ENCODE measurements at places on chromosomes 4 and X.

GRCh38 chr4:100166297-100167039 lies 23.8 kb downstream of the DDIT4L start:
- H3K27me3 ChIP-seq = no peaks in the 10 kb centered on the region
- no peak overlapping the region for H3K4me3 ChIP-seq
- H3K4me1 ChIP-seq = peaks cover 5% of the 10 kb centered on the region

GRCh38 chr4:3462790-3463415 lies at the start of gene DOK7:
Gene DOK7 (plus strand): TSS chr4:3463306. CDS start chr4:3463376, 70 bp downstream.
- H3K36me3 ChIP-seq = no peaks in the 10 kb centered on the region
- H3K4me1 ChIP-seq = peaks cover 25% of the 10 kb centered on the region
- peak within 1 kb of the TSS; percentile 56 for H3K4me3 ChIP-seq
- H3K27ac ChIP-seq = peak within 1 kb of the TSS; percentile 88
- DNase-seq = no peak

GRCh38 chr4:45647823-45648222 lies 476.0 kb downstream of the GABRG1 start:
- H3K27me3 ChIP-seq = no peaks in the 10 kb centered on the region
- H3K36me3 ChIP-seq = no peaks in the 10 kb centered on the region
- H3K4me3 ChIP-seq = no peak overlapping the region

DNA sequence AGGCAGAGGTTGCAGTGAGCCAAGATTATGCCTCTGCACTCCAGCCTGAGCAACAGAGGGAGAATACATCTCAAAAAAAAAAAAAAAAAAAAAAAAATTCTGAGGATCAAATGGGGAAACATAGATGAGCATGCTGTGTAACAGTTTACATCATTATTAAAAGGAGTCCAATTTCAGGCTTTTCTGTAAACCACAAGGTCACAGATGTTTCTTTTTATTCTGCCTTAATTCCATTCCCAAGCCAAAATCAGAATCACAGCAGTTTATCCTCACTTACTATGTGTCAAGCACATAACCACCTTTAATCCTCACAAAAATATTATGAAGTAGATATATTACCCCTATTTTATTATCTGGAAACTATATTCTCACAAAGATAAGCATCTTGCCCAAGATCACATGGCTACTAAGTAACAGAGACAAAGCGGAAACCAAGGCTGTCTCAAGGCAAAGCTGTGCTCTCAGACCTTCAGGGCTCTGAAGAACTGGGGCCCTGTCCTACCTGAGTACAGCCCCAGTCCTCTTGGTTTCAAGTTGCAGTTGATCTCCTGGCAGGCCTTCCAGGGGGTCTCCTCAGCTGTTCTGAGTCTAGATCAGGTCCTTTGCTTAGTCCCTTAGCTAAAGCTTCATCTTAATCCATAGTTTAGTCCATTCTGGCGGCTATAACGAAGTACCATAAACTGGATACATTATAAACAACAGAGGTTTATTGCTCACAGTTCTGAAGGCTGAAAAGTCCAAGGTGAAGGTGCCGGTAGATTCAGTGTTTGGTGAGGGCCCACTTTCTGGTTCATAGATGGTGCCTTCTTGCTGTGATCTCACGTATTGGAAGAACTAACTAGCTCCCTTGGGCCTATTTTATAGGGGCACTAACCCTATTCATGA lies 141.3 kb downstream of the PALLD start:
- no peaks in the 10 kb centered on the region for H3K36me3 ChIP-seq
- DNase-seq = no peak
- H3K27me3 ChIP-seq = no peaks in the 10 kb centered on the region
- H3K4me3 ChIP-seq = no peak overlapping the region
- no peak overlapping the region for H3K27ac ChIP-seq

DNA sequence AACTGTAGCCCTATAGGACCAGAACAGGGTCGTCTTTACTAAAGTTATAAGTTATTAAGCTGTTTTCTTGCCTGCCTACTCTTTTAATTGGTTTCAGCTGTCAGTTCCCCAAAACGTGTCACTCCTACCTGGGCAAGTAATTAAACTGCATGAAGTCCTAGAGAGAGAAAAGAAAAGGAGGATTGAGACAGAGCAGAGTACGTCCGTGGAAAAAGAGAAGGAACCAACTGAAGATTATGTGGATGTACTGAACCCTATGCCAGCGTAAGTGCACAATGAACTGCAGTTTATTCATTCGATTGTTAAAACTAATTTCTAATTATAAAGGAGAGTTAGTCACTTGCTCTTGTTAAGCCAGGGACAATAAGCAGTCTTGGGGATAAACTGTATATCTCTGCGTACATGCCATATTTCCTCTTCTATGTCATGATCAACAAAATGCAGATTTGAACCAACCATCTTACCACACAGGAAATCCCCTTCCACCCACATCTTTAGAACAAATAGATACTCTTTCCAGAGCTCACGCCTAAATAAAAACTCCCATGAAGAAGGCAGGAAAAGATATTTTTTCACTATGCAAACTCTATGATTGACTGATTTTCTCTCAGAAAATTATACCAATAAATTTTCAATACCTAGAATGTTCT lies 22.8 kb downstream of the STAP1 start:
- H3K4me1 ChIP-seq = no peaks in the 10 kb centered on the region
- no peak overlapping the region for H3K27ac ChIP-seq
- no peaks in the 10 kb centered on the region for H3K27me3 ChIP-seq
- H3K36me3 ChIP-seq = no peaks in the 10 kb centered on the region

- no peaks in the 10 kb centered on the region for H3K27me3 ChIP-seq
- no peaks in the 10 kb centered on the region for H3K36me3 ChIP-seq
- H3K4me3 ChIP-seq = no peak overlapping the region
Measured at GRCh38 chr4:185911556-185912064, 99.6 kb upstream of the SORBS2 start.

- H3K4me1 ChIP-seq = no peaks in the 10 kb centered on the region
- no peak overlapping the region for H3K27ac ChIP-seq
- no peaks in the 10 kb centered on the region for H3K36me3 ChIP-seq
- no peak overlapping the region for H3K4me3 ChIP-seq
- DNase-seq = no peak
Measured at GRCh38 chr4:25209702-25210101, 24.1 kb upstream of the PI4K2B start.

- no peak overlapping the region for H3K27ac ChIP-seq
- H3K4me3 ChIP-seq = no peak overlapping the region
- no peak for DNase-seq
- H3K27me3 ChIP-seq = no peaks in the 10 kb centered on the region
- H3K36me3 ChIP-seq = no peaks in the 10 kb centered on the region
Measured at GRCh38 chrX:18931972-18932371, 51.9 kb downstream of the PHKA2 start.

GRCh38 chrX:34790026-34790425 lies 132.9 kb upstream of the TMEM47 start:
- no peaks in the 10 kb centered on the region for H3K36me3 ChIP-seq
- H3K27ac ChIP-seq = peak overlapping the region; percentile 70
- DNase-seq = no peak
- H3K4me1 ChIP-seq = no peaks in the 10 kb centered on the region
- H3K27me3 ChIP-seq = no peaks in the 10 kb centered on the region
- H3K4me3 ChIP-seq = no peak overlapping the region

DNA sequence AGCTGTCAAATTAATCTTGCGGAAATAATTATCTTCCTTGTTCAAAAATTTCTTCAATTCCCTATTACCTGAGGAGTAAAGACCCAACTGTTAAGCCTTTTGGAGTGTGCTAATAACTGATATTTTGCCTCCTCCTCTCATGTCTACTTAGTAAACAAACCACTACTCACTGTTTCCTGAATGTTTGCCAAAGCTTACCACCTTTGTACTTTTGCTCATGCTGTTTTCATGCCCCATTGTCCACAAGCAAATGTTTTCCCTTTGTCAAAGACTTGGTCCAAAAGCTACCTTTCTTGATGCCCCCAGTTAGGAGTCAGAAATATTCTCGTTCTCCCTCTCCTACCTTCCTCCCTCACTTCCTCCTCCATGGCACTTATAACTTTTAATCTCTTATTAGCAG lies 226.1 kb downstream of the ENOX2 start:
- H3K27me3 ChIP-seq = no peaks in the 10 kb centered on the region
- no peak overlapping the region for H3K27ac ChIP-seq
- peaks cover 3% of the 10 kb centered on the region for H3K4me1 ChIP-seq
- no peak overlapping the region for H3K4me3 ChIP-seq
- DNase-seq = no peak

DNA sequence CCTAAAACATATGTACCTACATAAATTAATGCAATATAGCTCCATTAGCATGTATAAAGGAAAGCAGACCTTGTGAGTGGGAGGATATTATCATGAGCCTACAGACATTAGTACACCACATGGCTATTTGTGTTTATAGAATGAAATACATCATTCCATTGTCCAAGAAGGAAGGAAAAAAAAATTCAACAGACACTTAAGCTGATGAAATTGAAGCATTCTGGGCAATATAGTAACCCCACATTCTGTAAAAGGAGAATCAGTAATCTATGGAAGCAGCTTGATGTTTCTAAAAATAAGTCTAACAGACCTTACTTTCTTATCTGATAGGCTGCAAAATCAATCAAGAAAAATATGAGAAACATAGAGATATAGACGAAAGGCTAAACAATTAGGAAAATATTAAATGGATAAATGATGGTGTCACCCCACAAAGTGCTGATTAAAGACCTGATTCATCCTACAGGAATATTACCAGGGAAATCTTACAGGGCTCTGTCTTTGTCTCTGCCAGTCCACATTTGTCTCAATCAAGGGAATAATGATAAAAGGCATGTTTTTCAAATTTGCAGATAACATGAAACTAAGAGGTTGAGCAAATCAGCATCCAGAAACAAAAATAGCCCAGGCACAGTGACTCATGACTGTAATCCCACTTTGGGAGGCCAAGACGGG lies 76.8 kb downstream of the COMMD8 start:
- no peaks in the 10 kb centered on the region for H3K27me3 ChIP-seq
- H3K4me3 ChIP-seq = no peak overlapping the region
- H3K36me3 ChIP-seq = no peaks in the 10 kb centered on the region
- no peak overlapping the region for H3K27ac ChIP-seq

GRCh38 chr4:37765741-37766140 lies 60.7 kb upstream of the PGM2 start:
- H3K4me1 ChIP-seq = no peaks in the 10 kb centered on the region
- H3K4me3 ChIP-seq = no peak overlapping the region
- no peaks in the 10 kb centered on the region for H3K36me3 ChIP-seq
- no peak for DNase-seq

- no peak for DNase-seq
- no peak overlapping the region for H3K27ac ChIP-seq
- no peaks in the 10 kb centered on the region for H3K36me3 ChIP-seq
Measured at GRCh38 chrX:96835660-96836289, 47.9 kb upstream of the RPA4 start.

- no peak overlapping the region for H3K27ac ChIP-seq
Measured at GRCh38 chr4:140738139-140738538, 18.0 kb downstream of the TBC1D9 start.

DNA sequence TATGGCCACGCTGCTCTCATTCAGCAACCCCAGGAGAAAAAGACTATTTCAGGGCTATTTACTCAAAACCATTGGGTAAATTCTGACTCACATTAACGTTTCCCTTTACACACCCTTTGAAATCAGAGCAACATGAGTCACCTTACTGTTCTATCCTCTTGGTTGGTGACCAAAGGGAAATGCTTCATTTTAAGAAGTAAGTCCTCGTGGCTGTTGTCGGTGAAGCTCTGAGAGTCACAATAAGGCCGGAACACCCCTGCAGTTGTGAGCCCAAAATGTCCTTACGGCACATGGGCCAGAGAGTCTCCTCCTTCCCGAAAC lies 56.3 kb upstream of the SPRY1 start:
- no peaks in the 10 kb centered on the region for H3K4me1 ChIP-seq
- peak overlapping the region; percentile 49 for H3K27ac ChIP-seq
- H3K36me3 ChIP-seq = no peaks in the 10 kb centered on the region
- H3K4me3 ChIP-seq = no peak overlapping the region
- DNase-seq = no peak
- H3K27me3 ChIP-seq = no peaks in the 10 kb centered on the region

GRCh38 chr4:69999420-69999819 lies 3.7 kb downstream of the STATH start:
- H3K27me3 ChIP-seq = no peaks in the 10 kb centered on the region
- no peaks in the 10 kb centered on the region for H3K36me3 ChIP-seq
- H3K4me1 ChIP-seq = no peaks in the 10 kb centered on the region
- H3K4me3 ChIP-seq = no peak overlapping the region
- H3K27ac ChIP-seq = no peak overlapping the region

GRCh38 chrX:24494647-24495075 lies 29.6 kb downstream of the PDK3 start:
- no peaks in the 10 kb centered on the region for H3K27me3 ChIP-seq
- H3K27ac ChIP-seq = peak overlapping the region; percentile 64
- H3K36me3 ChIP-seq = no peaks in the 10 kb centered on the region

GRCh38 chr4:109126856-109127255 lies 175.6 kb downstream of the COL25A1 start:
- DNase-seq = no peak
- H3K27ac ChIP-seq = no peak overlapping the region
- H3K27me3 ChIP-seq = no peaks in the 10 kb centered on the region
- no peak overlapping the region for H3K4me3 ChIP-seq
- H3K4me1 ChIP-seq = no peaks in the 10 kb centered on the region

GRCh38 chr4:112765317-112765974 lies 128.5 kb downstream of the LARP7 start:
- H3K36me3 ChIP-seq = no peaks in the 10 kb centered on the region
- no peaks in the 10 kb centered on the region for H3K27me3 ChIP-seq
- H3K4me3 ChIP-seq = no peak overlapping the region
- no peaks in the 10 kb centered on the region for H3K4me1 ChIP-seq
- H3K27ac ChIP-seq = no peak overlapping the region
- no peak for DNase-seq

DNA sequence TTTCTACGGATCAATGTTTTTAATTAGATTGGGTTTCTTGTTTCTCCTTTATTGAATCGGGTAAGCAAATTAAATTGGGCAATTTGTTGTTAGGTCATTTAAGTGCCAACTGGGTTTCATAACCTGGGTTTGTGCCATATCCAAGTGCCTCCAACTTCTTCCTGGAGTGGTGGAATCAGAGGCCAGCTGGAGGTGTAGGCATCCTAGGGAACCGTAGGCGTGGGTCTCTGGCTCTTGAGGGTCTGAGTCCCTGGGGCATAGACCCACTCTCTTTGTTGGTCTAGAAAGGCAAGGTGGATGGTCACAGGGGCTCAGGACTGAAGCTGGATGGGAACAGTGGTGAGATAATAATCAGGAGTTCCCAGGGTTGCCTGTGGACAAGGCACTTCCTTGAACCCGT lies 18.3 kb downstream of the CNGA2 start:
- H3K27ac ChIP-seq = no peak overlapping the region
- H3K4me1 ChIP-seq = no peaks in the 10 kb centered on the region
- no peaks in the 10 kb centered on the region for H3K27me3 ChIP-seq
- DNase-seq = no peak
- no peak overlapping the region for H3K4me3 ChIP-seq

- no peaks in the 10 kb centered on the region for H3K27me3 ChIP-seq
- H3K36me3 ChIP-seq = no peaks in the 10 kb centered on the region
- peak overlapping the region; percentile 27 for H3K27ac ChIP-seq
- no peaks in the 10 kb centered on the region for H3K4me1 ChIP-seq
- no peak for DNase-seq
- H3K4me3 ChIP-seq = no peak overlapping the region
Measured at GRCh38 chr4:53015681-53016080, 153.6 kb downstream of the RASL11B start.

DNA sequence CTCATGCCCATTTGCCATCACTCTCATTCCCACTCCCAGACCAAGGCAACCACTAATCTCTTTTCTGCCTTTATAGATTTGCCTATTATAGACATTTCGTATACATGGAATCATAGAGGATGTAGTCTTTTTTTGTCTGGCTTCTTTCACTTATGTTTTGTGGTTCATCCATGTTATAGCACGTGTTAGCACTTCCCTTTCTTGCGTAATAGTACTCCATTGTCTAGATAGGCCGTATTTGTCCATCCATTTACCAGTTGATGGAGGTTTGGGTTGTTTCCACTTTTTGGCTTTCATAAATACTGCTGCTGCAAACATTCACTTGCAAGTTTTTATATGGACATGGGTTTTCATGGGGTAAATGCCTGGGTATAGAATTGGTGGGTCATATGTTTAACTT lies 48.4 kb downstream of the KIF4A start:
- no peak overlapping the region for H3K4me3 ChIP-seq
- no peaks in the 10 kb centered on the region for H3K4me1 ChIP-seq
- DNase-seq = no peak

All from ascending aorta (tissue), 2 donors.